NCI-H2171 treated with DMSO at 0.1 percent for 48 hours (cell line): ENCODE measurements at places on chromosomes 4 and X.

GRCh38 chrX:143580266-143580665 lies 55.6 kb downstream of the SLITRK4 start:
- no peak for DNase-seq

DNA sequence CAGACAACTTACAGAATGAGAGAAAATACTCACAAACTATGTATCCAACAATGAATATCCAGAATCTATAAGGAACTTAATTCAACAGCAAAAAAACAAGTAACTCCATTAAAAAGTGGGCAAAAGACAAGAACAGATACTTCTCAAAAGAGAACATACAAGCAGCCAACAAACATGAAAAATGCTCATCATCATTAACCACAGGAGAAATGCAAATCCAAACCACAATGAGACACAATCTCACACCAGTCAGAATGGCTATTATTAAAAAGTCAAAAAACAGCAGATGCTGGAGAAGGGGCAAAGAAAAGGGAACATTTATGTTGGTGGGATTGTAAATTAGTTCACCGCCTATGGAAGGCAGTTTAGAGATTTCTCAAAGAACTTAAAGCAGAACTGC lies 150.3 kb downstream of the FGF16 start:
- DNase-seq: no peak

GRCh38 chr4:123786920-123787319 lies 390.3 kb downstream of the SPRY1 start:
- no peak for DNase-seq

DNA sequence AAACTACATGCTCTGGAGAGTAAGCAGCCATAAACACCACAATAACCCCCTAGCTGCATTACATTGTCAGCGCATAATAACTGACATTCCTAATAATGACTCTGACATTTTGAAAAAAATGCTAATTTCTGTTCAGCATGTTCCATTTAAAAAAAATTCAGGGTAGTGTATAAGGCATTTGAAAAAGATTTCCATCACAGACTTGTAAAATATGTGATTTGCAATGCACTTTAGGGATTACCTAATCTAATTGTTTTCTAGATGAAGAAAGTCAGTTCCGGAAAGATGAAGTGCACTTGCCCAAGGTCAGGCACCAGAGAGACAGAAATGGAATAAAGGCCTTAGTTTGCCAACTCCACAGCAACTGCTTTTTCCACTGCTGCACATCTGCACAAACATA lies 55.3 kb downstream of the FANCB start:
- no peak for DNase-seq

DNA sequence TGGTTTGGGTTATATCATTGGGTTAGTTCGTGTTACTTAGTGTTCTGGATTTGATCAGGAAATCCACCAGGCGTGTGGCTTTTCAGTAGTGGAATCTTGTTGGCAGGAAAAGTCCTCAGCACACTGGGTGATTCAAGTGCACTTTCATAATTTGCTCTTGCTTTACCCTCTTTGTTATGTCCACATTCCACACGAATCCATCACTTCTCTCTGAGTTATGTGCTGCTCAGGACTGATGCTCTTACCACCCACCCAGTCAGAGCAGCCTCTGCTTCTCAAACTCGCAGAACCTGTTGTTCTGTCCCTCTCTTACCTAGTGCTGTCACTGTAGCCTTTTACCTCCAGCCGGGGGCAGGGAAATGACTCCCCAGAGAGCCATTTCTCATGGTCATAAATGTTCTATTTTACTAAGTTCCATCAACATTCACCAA lies 37.2 kb upstream of the SCRG1 start:
- DNase-seq: no peak
